Central memory CD8-positive, alpha-beta T cell (primary cell): ENCODE measurements at places on chromosomes 7 and 10.

DNA sequence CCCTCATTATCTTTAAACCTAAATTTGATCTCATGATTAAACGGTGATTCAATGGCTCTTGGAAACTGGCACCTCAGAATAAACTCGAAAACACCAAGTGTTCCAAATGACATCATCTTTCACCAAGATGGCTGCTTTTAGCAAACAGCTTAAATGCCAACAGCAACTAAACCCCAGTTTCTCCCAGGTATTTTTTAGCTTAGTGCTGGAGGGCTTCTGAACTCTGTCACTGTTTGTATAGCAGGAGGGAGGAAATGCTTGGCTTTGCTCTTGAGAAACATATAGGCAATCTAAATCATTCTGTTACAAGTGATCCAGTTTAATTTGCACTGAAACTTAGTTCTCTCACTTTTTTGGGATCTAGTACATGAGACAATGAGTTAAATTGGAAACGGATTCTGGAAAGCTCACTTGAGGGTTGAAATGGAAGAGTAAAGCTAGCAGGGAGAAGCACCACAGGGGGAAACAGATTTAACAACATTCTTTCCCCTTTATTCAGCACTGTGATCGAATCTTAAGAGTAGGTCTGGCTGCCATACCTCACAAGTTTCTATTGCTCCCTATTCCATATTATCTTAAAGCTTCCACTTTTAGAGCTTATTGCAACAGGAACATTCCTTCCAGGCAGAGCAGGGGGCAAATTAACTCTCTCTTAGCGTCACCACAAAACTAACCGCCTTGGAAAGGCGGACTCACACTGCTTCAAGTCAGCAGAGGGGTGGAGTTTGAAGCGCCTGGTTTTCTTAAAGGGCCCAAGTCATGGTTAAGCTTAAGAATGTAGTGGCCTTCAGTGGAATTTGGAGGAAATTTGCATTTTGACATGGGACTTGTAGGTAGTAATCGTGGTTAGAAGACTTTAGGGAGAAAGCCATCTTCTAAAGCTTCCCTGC, 1.8 kb upstream of the CCDC6 start:
- DNase-seq, result no peak

- DNase-seq, result no peak
Observed at GRCh38 chr7:27198871-27199801, 755 bp downstream of the HOXA13 start.

DNA sequence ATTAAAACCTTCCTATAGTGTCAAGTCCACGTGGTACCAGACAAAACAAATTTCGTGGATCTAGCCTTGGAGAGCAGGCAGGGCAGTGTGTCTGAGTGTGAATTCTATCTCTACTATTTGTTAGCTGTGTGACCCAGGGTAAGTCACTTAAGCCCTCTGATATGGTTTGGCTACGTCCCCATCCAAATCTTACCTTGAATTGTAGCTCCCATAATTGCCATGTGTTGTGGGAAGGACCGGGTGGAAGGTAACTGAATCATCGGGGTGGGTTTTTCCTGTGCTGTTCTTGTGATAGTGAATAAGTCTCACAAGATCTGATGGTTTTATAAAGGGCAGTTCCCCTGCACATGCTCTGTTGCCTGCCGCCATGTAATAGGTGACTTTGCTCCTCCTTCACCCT, 2.8 kb upstream of the NPFFR1 start:
- no peak for DNase-seq

DNA sequence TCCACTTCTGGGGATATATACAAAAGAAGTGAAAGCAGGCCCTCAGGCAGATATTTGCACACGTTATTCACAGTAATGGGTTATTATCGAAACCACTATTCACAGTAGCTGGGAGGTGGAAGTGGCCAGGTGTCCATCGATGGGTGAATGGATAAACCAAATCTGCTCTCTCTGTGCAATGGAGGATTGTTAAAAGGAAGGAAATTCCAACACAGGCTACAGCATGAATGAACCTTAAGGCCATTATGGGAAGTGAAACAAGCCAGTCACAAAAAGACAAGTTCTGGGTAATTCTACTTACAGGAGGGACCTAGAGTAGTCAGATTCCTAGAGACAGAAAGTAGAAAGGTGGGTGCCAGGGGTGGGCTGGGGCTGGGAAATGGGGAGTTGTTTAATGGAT, 48.5 kb upstream of the BHLHA15 start:
- DNase-seq, result no peak

- no peak for DNase-seq
Observed at GRCh38 chr10:33215154-33215553, 119.3 kb downstream of the NRP1 start.

DNA sequence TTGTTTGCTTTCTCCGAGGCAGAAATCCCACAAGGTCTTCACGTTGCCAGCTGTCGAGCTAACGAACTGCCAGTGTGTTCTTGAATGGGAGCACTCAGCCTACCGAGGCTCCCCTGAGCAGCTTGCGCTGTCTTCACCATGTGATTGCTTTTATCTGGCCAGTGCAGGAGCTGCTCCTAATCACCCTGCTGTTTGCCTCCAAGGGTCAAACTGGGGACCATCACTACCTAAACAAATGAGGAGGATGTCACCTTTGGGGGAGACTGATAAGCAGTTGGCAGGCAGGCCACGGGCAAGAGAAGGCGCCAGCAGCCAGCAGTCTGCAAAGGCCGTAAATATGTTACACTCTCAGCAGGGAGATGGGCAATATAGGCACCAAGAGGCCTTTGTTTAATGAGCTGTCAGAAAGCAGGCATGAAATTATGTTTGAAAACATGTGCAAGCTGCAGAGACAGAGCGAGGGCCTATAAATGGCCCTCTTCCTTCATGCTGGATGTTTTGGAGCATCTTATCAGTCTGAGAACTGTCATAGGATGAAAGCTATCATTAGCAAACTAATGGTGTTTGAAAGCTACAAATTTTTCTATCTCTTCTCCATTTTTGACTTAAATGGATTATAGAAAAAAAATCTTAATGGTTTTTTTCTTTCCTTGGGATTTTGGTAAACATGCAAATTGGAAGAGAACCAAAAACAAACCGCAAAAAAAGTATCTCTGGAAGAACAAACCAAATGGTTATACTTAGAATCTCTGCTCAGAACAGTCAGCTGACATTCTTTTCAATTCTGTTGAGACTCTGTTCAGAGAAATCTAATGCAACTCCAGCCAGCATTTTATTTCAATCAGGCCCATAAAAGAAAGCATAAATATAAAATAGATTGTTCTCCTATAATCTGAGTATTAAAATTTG, 267.3 kb upstream of the NPVF start:
- DNase-seq, result no peak

- DNase-seq, result no peak
Observed at GRCh38 chr7:103993551-103993950, 4.1 kb upstream of the RELN start.

DNA sequence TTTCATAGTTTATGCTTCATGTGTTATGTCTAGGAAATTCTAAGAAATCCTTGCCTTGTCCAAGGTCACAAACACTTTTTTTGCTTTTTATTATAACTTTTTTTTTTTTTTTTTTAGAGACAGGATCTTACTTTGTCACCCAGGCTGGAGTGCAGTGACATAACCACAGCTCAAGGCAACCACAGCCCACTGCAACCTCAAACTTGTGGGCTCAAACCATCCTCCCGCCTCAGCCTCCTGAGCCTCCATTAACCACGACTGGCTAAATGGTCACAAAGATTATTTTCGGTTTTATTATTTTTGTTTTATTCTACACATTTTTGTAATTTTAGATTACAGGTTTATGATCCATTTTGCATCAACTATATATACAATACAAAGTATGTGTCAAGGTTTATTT, 7.1 kb upstream of the FAM204A start:
- no peak for DNase-seq

DNA sequence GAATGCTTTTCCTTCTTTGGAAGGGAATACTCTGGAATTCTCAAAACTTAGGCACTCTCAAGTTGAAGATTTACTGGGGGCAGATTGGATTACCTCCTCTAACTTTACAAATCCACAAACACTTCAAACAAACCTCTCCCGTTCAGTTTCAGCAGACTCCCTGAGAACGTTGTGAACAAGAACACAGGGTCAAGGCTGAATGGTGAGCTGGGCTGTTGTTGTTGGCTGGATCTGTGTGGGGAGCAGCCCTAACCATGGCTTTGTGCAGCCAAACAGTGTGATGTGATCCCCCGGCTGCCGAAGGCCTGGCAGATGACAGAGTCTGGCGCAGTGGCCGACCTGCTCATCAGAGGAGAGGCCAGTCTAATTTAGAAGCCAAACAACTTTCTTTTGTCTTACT, 93.1 kb downstream of the BMPER start:
- no peak for DNase-seq

GRCh38 chr7:14191686-14192098, 202.2 kb upstream of the ETV1 start:
- DNase-seq, result no peak

- DNase-seq, result no peak
Observed at GRCh38 chr7:50358041-50358705, 53.7 kb downstream of the IKZF1 start.

DNA sequence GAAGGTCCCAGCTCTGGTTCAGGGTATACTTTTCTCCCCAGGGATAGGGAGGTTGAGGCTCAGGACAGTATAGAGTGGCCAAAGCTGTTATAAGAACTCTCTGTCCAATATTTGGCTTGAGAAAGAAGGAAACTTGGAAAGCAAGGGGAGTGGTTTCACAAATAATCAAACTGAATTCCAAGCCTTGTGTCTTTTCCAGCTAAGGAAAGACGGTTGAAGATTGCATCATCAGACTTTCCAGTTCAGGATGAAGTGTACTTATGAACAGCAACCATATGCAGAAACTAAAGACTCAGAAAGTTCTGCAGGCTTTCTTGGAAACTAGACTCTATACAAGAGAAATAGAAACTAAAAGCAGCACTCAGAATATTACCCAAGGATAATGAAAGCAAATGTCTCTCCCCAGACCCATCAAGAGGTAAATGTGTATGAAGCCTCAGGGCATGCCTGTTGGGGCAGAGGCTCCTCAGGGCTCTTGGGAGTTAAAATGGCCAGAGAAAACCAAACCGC, 46.4 kb downstream of the RAMP3 start:
- DNase-seq, result no peak

DNA sequence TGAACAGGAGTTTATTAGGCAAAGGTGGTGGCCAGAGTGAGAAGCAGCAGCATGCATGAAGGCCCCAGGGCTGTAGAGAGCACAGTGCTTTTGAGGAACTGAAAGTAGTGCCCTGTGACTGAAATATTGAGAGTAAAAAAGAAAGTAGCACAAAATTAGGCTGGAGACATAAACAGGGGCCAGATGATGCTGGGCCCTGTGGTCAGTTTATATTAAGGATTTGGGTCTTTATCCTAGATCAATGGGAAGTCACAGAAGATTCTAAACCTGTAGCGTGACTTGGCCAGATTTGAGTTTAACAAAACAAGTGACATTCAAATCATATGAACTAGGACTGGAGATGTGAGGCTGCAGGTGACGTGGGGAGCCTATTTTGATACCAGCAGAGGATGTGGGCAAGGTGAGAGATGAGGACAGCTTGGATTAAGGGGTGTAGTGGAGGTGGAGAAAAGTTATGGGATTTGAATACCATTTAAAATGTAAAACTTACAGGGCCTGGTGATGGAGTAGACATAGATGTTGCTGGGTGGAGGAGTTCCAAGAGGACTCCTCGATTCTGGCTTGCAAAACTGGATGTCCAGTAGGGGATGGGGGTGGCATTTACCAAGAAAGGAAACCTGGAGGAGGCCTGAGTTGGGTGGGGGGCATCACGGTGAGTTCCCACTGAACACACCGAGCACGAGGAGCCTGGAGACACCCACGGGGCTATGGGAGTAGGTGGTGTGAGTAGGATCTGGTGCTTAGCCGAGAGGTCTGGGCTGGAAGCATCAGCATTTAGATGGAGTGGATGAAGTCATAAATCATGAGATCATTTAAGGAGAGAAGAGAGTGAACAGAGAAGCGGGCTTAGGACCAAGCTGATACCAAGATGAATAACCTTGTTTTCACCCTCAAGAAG, 52.8 kb downstream of the HHEX start:
- no peak for DNase-seq

DNA sequence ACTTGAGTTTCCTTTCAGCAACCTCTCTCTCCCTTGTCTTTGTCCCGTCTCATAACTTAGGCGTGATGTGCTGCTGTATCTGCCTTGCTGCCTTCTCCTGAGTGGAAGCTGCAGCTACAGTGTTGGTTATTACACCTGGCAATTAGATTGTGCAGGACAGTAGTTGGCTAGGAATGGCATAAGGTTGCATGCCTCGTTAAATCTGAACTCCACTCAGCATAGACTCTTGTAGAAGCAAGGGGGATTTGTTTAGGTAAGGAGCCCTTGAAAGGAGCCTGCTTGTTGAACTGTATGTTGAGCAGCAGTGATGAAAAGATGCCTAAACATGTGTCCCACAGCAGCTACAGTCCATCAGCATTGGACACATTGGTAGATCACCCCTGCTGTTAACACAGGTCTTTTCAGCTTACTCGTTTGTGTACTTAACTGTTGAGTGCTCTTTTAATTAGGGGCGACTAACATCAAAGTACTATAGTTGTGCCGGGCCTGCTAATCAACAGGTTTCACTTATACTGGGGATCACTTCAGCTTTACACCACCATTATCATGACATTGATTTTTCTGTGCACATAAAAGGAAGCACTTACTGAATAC, 225.0 kb downstream of the AUTS2 start:
- DNase-seq, result no peak

GRCh38 chr10:80498833-80499741, 38.6 kb upstream of the SH2D4B start:
- no peak for DNase-seq

DNA sequence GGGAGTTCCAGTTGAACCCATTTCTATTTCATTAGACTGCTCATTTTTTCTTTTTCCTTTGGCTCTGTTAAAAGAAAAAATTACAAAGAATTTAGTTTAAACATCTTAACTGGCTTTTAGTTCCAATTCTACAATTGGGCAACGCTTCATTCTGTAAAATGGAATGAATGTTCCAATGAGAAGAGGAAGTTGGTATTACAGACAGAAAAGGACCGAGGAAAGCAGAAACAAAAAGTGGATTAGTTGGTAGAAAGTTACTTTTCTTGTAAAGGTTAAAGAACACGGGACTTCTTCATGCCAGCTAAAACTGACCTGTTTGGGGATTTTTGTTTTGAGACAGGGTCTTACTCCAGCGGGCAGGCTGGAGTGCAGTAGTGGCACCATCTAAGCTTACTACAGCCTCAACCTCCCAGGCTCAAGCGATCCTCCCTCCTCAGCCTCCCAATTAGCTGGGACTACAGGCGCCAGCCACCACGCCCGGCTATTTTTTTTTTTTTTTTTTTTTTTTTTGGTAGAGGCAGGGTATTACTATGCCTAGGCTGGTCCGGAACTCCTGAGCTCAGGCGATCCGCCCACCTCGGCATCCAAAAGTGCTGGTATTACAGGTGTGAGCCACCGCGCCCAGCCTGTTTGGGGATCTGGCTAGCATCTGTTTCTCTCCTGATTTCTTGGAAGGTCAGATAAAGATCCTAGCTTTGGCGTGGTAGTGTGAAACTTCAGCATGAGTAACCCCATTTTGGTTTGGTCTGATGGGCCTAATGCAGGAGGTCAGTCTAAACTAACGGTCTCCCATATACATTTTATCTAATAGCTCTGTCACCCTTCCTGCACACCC, 1.3 kb upstream of the VDAC2 start:
- DNase-seq, result no peak
